Fibroblast of mammary gland (primary cell): ENCODE measurements at places on chromosomes 16 and 17.

GRCh38 chr16:53523126-53523804 is 20.3 kb upstream of the AKTIP start:
- DNase-seq = no peak

DNA sequence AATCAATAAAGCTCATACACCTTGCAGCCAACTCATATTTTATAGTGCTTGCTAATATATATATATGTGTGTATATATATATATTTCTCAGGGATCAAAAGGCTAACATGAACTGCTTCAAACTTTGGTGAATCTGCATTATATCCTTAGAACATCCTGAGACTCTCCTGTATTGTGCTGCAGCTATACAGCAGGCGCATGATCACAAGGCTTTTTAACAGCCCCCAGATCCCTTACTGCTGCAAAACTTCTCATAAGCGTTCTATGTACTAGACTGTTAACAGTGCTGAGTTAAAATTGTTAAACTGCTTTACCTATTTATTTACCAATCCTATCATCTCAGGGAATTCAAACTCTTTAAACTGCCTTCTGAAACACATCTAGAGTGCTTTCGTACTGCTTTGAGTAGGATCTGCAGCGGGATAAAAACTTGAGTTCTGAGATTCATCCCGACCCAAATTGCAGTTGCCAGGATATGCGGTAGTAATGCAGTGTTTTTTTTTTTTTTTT is 1.3 kb downstream of the GPATCH8 start:
- peak; percentile 20 for DNase-seq

GRCh38 chr17:14756479-14756878 is 455.6 kb downstream of the HS3ST3B1 start:
- no peak for DNase-seq

GRCh38 chr16:68786685-68787418 is 49.8 kb downstream of the CDH1 start:
- DNase-seq = peak; percentile 57

DNA sequence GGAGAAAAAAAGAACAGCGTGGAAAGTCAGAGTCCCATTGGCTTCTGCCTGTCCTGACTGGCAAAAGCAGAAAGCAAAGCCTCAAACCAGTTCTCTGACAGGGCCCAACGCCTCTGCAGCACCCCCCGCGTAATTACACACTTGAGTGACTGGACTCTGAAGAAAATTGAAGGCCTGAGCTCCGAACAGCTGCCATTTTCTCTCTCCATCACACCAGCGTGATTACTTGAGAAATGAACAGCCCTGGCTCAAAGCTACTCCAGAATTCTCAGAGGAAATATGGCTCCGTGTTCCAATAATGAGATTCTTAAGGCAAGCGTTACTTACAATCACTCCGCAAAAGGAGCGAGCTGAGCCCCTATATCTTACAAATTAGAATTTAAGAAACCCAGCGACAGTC is 142.7 kb upstream of the C17orf78 start:
- DNase-seq = no peak
